Stimulated activated CD4-positive, alpha-beta T cell treated with anti-CD3 and anti-CD28 coated beads, Interleukin-4, amount 100 ng/mL, for 1 hour (primary cell): ENCODE measurements at places on chromosomes 1 and 21.

DNA sequence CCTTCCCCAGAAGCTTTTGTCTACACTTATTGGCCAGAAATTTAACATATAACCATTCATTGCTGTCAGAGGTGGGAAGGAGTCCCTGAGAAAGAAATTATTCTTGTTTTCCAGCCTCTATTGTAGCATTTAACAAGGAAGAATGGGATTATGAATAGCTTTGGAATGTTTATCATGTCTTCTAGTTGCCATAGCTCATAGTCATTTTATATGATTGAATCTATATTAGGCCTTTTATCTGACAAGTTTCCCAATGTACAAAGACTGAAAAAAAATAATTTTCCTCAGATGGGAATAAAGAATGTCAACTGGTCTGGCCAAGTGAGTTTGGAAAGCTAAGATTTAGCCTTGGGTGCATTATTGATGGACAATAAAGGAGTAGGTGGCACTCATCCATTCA is 28.3 kb downstream of the PTPRC start:
- no peak for DNase-seq

DNA sequence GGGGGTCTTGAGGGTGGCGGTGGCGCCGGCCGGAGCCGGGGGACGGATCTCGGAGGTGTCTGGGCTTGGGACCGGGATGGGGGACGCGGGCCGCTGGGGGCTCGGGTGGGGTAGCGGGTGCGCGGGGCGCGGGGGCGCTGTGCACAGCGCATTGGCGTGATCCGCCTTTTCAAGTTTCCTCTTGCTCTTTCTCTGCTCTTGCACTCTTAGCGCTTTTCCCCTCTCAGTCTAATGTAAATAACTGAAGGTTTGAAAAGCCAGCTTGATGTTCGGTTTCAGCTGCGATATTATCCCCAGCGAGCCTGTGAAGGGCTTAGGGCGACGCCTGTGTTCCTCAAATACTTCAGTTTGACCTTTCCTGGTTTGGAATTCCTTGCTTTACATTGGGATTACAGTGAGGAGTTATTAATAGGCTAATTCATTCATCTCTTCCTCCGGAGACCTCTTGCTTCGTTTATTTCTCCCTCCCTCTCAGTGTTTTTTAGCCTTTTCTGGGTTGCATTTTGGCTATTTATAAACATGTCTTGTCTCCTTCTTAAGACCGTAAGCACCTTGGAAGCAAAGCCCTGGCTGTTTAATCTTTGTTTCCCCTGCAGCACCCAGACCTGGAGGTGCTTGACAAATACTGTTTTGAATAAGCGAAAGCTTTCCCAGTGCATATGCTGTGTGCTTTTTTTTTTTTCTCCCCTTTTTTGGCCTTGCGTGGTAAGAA is 693 bp downstream of the RAB4A start:
- DNase-seq, result peak; percentile 49

DNA sequence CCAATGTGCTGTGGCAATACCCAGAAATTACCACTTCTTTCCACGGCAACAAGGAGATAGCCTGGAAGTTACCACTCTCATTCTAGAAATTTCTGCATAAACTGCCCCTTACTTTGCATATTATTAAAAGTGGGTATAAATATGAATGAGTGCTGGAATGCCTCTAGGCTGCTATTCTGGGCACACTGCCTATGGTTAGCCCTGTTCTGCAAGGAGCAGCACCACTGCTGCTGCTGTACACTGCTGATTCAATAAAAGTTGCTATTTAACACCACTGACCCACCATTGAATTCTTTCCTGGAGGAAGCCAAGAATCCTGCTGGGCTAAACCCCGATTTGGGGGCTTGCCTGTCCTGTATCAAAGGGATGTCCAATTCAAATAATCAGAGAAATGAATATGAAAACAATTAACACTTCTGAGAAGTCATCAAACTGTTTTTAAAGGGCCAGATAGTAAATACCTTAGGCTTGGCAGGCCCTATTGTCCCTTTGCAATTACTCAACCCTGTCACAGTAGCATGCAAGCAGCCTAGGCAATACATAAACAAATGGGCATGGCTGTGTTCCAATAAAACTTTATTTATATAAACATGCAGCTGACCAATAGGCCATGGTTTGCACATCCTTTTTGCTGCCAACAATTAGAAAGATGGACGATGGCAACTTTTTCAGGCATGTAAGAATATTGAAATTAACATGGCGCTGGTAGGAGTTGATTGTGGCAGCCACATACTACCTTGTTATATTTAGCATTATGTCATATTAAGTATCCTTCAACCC is 369.4 kb upstream of the B3GALT2 start:
- no peak for DNase-seq

DNA sequence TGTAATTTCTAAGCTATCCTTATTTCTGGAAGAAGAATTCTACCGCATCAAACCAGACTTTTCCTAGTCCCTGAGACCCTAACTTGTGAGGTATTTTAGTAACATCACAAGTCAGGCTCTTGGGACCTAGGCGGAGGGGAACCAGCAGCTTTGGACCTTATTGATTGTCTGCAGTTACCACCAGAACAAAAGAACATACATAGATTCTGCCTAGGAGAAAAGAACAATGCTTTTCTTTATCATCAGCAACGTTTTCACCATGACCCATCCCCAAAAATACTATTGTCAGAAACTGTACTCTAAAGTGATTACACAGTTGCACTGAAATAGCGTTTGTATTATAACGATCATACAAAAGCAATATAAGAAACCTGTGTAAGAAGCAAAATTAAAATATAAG is 860.4 kb downstream of the USP25 start:
- no peak for DNase-seq

DNA sequence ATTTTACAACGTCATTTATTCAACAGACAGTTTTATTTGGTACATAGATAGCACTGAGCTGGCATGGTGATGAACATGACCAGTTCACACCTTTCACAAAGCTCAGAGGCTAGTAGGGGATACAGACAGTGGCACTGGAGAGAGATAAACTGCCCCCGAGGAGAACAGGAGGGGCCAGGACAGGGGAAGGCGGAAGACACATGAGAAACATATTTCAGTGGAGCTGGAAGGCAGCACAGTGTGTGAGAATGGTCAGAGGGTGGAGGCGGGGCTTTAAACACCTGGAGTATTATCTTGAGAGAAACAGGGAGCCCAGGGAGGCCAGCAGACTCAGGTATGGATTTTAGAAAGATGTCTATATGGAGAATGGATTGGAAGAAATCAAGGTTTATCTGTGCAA is 49.5 kb downstream of the CHML start:
- no peak for DNase-seq

GRCh38 chr1:2009101-2010053 is 5.8 kb upstream of the CFAP74 start:
- no peak for DNase-seq

DNA sequence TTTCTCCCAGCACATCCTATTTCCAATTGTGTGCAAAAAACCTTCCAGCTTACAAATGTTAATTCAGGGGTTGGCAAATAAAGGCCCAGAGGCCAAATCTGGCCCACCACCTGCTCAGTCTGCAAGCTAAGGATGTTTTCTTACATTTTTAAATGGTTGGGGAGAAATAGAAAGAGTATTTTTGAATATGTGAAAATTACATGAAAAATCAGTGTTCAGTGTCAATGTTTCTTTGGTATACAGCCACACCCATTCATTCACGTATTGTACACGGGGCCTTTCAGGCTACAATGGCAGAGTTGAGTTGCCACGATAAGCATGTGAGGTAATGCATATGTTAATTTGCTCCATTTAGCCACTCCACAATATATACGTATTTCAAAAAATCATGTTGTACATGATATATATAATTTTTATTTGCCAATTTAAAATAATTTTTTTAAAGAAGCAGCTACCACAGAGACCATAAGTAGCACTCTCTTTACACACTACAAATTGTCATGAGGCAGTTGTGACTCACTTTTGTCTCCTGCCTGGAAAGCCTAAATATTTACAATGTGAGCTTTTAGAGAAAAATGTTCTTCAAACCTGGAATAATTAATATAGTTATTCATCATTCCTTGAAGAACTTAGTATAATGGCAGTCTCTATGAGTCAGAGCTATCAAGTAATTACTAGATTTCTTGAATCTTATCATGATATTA is 189.6 kb downstream of the SMYD3 start:
- DNase-seq, result no peak

- DNase-seq, result no peak
Measured at GRCh38 chr21:31607791-31608190, 51.7 kb upstream of the SOD1 start.

- no peak for DNase-seq
Measured at GRCh38 chr1:165080253-165080896, 276.1 kb downstream of the LMX1A start.

DNA sequence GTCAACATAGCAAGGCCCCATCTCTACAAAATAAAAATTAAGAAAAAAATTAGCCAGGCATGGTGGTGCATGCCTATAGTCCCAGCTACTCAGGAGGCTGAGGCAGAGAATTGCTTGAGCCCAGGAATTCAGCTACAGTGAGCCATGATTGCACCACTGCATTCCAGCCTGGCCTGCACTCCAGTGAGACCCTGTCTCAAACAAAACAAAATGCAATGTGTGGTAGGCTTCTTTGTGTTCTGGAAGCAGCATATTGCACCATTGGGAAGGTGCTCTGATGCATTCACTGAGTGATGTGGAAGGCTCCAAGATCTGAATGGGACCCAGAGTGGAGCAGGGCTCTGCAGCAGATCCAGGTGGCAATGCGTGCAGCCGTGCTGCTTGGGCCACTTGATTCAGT is 99.6 kb upstream of the COG2 start:
- DNase-seq, result no peak

DNA sequence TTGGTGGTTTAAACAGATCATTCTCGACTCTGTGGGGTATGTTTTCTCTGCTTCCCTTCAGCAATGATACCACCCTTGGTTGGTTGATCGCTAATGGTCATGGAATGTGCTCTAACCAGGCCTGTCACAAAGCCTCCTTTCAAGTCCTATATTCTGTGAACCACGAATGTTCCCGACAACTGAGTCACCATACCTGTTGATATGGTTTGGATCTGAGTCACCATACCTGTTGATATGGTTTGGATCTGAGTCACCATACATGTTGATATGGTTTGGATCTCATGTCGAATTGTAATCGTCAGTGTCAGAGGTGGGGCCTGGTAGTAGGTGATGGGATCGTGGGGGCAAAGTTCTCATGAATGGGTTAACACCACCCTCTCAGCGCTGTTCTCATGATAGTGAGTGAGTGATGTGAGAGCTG is 10.2 kb upstream of the CAMK2N1 start:
- no peak for DNase-seq

- no peak for DNase-seq
Measured at GRCh38 chr1:75727571-75727970, 3.1 kb downstream of the ACADM start.

DNA sequence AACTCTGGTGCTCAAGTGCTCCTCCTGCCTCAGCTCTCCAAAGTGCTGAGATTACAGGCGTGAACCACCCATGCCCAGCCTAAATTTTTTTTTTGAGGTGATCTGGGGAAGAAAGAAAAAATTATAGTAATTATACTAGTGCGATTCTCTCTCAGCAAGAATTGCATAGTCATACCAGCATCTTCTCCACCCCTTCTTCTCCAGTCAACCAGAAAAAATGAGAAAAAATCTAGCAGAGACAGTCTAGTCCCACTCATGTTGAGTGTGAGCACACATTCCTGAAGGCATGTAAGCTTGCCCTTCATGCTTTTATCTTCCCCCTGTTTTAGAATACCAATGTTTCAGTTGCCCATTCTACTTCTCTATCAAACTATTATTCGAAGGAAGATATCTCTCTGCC is 207.6 kb downstream of the S1PR1 start:
- no peak for DNase-seq

GRCh38 chr1:92831368-92831761 is 475 bp upstream of the RPL5 start:
- no peak for DNase-seq

DNA sequence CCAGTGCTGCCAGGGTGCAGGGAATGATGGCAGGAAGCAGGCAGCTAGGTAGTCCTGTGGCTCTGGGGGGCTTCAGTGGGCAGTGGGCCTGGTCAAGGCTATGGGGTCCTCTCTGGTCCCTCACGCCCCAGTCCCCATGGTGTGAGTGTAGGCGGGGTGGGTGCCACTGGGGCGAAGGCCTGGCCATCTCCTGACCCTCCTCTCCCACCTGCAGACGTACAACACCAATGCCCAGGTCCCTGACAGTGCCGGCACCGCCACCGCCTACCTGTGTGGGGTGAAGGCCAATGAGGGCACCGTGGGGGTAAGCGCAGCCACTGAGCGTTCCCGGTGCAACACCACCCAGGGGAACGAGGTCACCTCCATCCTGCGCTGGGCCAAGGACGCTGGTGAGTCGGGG is 53.7 kb downstream of the ALPL start:
- DNase-seq, result no peak

GRCh38 chr1:195908121-195908520 is 700.1 kb downstream of the KCNT2 start:
- DNase-seq, result no peak

- DNase-seq, result no peak
Measured at GRCh38 chr1:212853658-212854057, 4.4 kb upstream of the FLVCR1 start.

GRCh38 chr1:215252164-215252563 is 169.6 kb downstream of the KCNK2 start:
- DNase-seq, result no peak

GRCh38 chr1:159743651-159744410 is 29.4 kb upstream of the CRP start:
- DNase-seq, result no peak

- no peak for DNase-seq
Measured at GRCh38 chr21:38797470-38797869, 8.3 kb upstream of the ETS2 start.

- DNase-seq, result no peak
Measured at GRCh38 chr1:154996966-154997701, 3.7 kb downstream of the LENEP start.
